Colonic mucosa (tissue), 4 donors: ENCODE measurements at places on chromosomes 5 and 9. TPM values are rescaled to one million over a fixed set of nuclear protein-coding genes. Genes with fewer than 3 reads are reported as not detected.

- peak; percentile 85 for DNase-seq
Observed at GRCh38 chr5:149656576-149657182, 73.4 kb upstream of the PPARGC1B start.

DNA sequence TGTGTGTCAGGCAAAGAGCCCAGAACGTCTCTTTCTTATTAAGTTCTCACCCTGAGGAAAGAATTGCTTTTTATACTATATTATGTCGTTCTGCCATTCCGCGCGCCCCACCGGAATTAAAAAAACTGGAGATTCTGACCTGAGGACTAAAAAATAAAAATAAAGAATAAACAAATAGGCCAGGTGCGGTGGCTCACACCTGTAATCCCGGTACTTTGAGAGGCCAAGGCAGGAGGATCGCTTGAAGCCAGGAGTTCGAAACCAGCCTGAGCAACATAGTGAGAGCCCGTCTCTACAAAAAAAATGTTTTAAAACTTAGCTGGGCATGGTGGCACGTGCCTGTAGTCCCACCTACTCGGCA, 677 bp upstream of the DYNC2I2 start:
- no peak for DNase-seq

DNA sequence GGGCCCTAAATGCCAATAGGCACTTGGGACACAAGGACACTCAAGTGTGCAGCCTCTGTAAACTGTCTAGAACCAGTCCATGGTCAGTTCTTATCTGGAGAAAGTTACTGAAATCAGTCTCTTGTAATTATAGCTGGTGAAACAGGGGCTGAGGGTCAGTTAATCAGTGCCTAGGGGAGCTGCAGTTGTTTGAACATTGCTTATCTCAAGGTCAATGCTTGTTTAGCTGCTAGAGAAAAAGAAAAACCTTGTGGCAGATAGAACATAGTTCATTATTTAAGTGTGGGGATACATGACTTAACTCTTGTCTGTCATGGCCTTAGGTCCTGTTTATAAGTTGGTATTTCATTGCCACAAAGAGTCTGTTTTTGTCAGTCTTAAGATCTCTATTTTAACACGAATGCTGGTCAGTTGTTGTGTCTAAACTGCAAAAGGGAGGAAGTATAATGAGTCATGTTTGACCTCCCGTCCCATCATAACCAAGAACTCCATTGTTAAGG, 108.0 kb downstream of the STARD4 start:
- DNase-seq: no peak

Gene LECT2
- not detected for total RNA-seq

- peak; percentile 77 for DNase-seq
Observed at GRCh38 chr5:79857714-79858409, 133.2 kb downstream of the MTX3 start.

- DNase-seq: no peak
Observed at GRCh38 chr5:122586351-122586750, 188.5 kb upstream of the SNX2 start.
